ENCODE measurements at places on chromosomes 1 and 21. TPM values are rescaled to one million over a fixed set of nuclear protein-coding genes. Genes with fewer than 3 reads are reported as not detected.

GRCh38 chr1:109508001-109508872 is 1.3 kb downstream of the AMIGO1 start:
- no peaks in the 10 kb centered on the region for H3K27me3 ChIP-seq
- H3K4me1 ChIP-seq: peaks cover 6% of the 10 kb centered on the region
- H3K27ac ChIP-seq: no peak overlapping the region
- DNase-seq: no peak
- H3K4me3 ChIP-seq: no peak overlapping the region

The SLAMF9 gene
- not detected for total RNA-seq

The RAP1GAP gene
- 5.2 TPM for total RNA-seq

The SLC30A1 gene
- 21.3 TPM for total RNA-seq

The KIF14 gene
- total RNA-seq: 21.0 TPM

The IL19 gene
- not detected for total RNA-seq

- H3K27ac ChIP-seq: no peak overlapping the region
- H3K4me1 ChIP-seq: peaks cover 13% of the 10 kb centered on the region
- H3K4me3 ChIP-seq: peak overlapping the region; percentile 85
- H3K27me3 ChIP-seq: no peaks in the 10 kb centered on the region
These were observed 1.3 kb upstream of the DNAJC16 start for GRCh38 chr1:15525050-15526020.

- no peaks in the 10 kb centered on the region for H3K4me1 ChIP-seq
- H3K4me3 ChIP-seq: no peak overlapping the region
- no peaks in the 10 kb centered on the region for H3K36me3 ChIP-seq
- no peaks in the 10 kb centered on the region for H3K27me3 ChIP-seq
These were observed 115.2 kb downstream of the LAMC2 start for GRCh38 chr1:183301239-183301638.

Data from SJCRH30 (cell line).